ENCODE measurements at places on chromosomes 3 and 15. TPM values are rescaled to one million over a fixed set of nuclear protein-coding genes. Genes with fewer than 3 reads are reported as not detected.

CD276 gene
- total RNA-seq, result 151 TPM

GRCh38 chr3:58874795-58875194 is 175.0 kb downstream of the CFAP20DC start:
- peak; percentile 48 for DNase-seq

DNA sequence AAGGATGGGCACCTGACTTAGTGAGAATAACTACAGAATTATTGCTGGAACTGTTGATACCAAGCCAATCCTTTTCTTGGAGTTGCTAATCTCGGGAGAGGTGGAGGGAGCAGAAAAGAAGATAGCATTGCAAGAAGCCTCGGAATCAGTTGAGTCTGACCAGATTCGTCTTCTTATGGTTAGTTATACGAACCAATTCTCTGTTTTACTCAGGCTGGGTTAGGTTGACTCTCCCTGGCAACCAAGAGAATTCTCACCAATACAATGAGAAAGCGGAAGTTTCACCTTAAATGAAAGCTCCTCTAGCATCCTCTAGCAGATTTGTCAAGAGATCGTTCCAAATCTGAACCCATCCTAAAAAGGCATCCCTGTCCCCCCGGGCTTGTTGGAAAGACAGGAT is 43.5 kb upstream of the UBE2E1 start:
- DNase-seq, result no peak

GRCh38 chr3:63067999-63068645 is 192.9 kb upstream of the CADPS start:
- DNase-seq, result peak; percentile 1

- DNase-seq, result no peak
These were observed 18.5 kb downstream of the TNK2 start for GRCh38 chr3:195889870-195890295.

CCDC39 gene
- total RNA-seq, result not detected

ARRDC4 gene
- total RNA-seq, result 18.3 TPM

- no peak for DNase-seq
These were observed 1124.2 kb downstream of the NAALADL2 start for GRCh38 chr3:175983379-175983778.

GRCh38 chr15:70264014-70264582 is 166.4 kb upstream of the TLE3 start:
- DNase-seq, result no peak

GRCh38 chr15:99486371-99487336 is 79.1 kb upstream of the MEF2A start:
- DNase-seq, result no peak

DNA sequence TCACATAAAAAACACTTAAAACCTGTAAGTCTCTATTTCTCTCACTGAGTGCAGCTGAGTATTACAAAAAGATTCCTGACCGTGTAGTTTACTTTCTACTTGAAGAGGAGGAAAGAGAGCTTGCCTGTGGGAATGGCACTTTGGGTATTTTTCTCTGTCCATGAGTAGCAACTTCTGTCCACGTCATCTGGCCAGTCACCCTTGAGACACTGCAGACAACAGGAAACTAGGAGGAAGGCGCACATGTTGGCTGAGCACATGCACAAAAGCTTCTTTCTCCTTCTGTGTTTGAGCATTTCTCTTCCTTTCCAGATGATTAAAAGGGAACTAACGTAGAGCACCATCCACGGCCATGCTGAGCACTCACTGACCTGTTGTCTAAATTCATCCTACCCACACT is 19.7 kb downstream of the STARD5 start:
- no peak for DNase-seq

DNA sequence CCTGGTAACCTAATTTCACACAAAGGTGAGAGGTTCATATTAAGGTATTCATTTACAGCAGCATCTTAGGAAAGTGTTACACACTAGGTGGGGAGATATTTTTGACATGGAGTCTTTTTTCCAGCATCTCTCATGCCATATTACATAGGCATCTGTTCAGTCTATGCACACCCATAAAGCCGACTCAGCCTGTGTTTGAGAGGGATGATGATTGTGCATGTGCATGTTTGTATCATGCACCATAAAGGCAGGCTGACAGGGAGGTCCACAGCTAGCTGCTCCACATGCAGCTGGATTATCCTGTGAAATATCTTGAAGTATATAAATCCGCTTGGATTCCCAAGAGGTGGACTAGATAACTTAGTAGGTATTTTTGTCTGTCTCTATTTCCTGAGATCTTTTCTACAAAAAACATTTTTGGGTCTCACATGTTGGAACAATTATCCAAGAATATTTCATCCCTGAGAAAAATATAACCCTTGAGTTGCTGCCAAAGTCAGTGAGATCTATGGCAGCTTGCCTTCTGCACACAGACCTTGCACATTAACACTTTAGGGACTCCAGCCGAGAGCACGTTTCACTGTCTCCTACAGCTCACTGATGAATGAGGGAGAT is 288.4 kb upstream of the DPH6 start:
- DNase-seq, result no peak

DNA sequence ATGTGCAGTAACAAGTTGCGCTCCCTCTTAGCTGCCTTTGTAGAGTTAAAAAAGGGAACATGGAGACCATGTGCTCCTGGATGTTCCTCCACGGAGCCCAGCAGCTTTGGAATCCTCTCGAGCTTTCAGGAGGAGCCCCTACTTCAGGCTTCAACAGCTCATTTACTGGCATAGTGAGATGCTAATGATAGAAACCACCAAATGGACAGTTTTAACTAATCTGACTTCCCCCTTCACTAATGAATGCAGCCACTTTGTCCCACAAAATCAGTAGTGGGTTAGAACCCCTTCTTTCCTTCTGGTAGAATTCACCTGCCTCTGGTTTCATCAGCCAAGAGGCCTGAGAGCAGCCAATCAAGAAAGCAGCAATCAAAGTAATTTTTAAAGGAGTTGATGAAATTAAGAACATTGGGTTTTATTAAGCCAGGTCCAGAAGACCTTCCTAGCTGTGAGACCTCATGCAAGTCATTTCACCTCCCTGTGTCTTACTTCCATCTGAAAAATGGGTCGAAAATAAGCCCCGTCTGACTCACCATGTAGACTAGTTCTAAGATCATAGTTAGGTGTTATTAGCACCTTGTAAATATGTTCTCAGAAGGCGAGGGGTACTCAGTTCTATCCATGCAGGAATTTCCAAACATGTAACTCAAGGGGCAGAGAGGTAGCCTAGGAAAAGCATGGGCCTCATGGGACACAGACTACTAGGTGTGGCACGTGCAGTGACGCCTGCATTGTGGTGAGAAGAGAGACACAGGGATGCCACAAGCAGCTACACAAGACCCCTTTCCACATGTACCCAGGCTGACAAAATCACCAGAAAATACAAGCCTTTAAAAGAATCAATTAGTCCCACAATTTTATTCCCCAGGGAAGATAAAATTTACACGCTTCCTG is 179.7 kb upstream of the LPP start:
- DNase-seq, result no peak

GRCh38 chr15:69421498-69421897 is 7.3 kb downstream of the KIF23 start:
- DNase-seq, result no peak

GRCh38 chr15:29518442-29518841 is 248.8 kb upstream of the NSMCE3 start:
- DNase-seq, result peak; percentile 42

GRCh38 chr15:67127331-67127664 is 61.9 kb downstream of the SMAD3 start:
- no peak for DNase-seq

TNNC1 gene
- total RNA-seq, result 0.51 TPM

GRCh38 chr15:100131321-100132224 is 210.2 kb downstream of the ADAMTS17 start:
- no peak for DNase-seq

DNA sequence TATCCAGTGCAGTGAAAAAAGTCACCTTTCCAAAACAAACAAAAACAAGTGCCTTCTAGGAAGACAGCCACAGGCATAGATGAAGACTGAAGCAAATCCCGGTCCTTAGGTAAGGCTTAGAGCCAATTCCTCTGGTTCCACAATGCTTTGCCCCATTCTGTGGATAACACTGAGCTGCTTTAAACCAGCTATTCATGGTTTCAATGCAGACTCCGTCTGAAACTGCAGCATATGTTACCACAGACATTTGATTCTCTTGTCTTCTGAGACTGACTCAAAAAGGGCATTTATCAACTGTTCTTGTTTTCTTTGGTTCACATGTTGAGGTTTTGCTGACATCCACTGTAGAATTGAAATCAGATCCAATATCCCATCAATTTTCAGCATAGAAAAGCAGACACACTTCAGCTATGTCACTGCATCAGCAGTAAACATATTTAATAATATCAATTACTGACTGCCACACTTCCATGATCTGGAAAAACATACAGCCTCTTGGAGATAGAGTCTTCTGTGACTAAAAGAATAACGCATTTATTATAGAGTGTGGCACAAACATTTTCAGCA is 659.3 kb downstream of the ROBO2 start:
- no peak for DNase-seq

OSTN gene
- not detected for total RNA-seq

DNA sequence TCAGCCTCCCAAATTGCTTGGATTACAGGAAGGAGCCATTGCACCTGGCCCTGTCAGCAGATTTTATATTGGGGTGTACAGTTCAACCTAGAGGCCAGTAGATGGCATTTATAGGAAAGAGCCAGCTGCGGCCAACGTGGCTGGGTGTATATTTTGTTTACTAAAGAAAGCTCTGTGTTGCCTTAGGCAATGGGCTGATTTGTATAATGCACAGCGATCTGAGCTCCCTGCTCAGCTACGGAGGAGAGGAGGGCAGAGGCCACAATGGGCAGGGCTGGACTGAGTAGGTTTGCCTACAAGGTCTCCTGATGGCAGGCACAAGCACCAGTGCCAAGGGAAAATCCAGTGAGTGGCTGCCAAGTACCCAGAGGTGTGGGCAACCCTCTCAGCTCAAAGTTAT is 282.4 kb downstream of the ARPP21 start:
- no peak for DNase-seq

LCTL gene
- 0.23 TPM for total RNA-seq

- DNase-seq, result no peak
These were observed 283.3 kb downstream of the KLF13 start for GRCh38 chr15:31609906-31610305.

- DNase-seq, result no peak
These were observed 73.1 kb downstream of the OXSM start for GRCh38 chr3:25863011-25863415.

MGLL gene
- 82.2 TPM for total RNA-seq

- no peak for DNase-seq
These were observed at the start of gene TRAT1 for GRCh38 chr3:108822123-108822897. TRAT1 (plus strand) TSS chr3:108822786; CDS start chr3:108822928, 142 bp downstream.

DNA sequence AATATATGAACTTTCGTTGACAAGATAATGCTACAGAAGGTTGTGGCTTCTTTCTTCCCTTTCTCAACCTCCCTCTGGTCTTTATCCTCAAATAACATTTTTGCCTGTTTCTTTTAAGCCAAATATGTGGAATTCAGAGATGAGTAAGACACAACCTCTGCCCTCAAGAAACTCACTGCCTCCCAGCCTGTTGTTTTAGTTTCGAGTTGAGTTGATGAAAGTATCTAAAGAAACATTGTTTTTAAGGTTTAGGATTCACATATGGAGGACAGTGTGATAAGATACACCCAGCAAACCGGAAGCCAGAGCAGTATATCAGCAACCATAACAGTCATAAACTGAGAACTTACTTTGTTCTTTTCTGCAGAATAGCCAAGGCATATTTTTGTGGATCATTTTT is 218.6 kb downstream of the THSD4 start:
- no peak for DNase-seq

DNA sequence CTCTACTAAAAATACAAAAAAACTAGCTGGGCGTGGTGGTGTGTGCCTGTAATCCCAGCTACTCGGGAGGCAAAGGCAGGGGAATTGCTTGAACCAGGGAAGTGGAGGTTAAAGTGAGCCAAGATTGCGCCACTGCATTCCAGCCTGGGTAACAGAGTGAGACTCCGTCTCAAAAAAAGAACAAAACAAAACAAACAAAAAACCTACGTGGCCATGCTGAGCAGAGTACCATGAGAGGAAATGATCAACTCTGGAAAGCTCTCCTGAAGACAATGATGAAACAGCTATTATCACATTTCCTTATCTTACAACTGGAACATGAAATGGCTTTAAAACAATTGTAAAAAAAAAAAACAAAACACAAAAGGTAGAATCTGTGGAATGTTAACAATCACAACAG is 75.2 kb downstream of the CHSY1 start:
- no peak for DNase-seq

DNA sequence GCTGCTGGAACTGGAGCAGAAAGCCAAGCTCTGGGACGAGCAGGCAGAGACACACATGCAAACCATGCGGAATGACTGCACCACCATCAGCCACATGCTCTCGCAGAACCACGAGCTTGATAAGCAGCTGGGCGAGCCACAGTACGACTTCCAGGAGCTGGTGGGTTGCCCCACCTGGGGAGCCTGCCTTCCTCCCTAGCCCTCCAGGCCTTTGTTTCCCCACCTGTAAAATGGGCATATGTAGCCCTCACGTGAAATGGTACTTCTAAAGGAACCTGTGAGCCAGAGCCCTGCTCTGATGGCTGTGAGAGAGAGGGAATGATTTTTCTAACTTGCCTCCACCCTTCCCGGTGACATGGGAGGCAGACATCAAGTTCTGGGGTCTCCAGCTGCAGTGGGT is 44.6 kb upstream of the GOLGA6B start:
- no peak for DNase-seq

- DNase-seq, result no peak
These were observed 74.6 kb downstream of the CCK start for GRCh38 chr3:42191443-42191747.

DNA sequence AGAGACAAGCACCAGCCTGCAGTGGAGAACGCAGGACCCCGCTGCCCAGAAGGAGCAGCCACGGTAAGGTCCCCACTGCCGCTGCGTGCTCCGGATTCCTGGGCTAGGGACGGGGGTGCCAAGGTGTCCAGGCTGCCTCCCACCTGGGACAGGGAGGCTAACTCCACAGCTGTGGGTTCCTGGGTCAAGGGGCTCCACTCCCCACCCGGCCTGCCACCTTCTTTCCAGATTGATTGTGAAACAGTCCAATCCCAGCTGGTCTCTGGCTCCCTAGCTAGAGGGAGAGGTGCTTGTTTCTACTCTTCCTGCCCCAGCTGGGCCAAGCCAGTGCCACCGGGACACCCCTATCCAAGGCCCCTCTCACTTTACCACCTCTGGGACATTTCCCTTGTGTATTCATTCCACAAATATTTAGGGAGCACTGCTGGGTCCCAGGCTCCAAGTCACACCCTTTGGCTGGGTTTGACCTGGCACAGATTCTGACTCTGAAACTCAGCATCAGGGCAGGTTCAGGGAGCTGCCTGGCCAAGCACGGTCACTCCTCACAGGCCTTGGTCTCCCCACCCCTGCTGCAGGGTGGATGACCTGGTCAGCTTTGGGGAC is 1.9 kb downstream of the PAK6 start:
- DNase-seq, result no peak

SLC12A8 gene
- total RNA-seq, result 17.9 TPM

WDR93 gene
- total RNA-seq, result not detected

DNA sequence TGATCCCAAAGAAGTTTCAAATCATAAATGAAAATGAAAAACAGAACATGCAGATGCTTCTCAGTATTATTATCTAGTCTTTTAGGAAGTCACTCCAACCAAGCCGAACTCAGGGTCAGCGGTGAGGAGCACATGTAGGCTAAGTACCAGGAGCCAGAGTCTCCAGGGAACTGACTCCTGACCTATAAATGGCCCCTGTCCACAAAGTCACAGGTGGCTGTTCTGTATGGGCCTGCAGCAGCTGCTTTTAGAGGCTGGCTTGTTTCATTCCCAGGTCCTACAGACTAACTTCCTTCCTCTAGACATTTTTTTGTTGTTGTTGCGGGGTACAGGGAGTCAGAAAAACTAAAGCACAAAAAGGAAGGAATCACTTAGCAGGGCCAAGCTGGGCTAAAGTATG is 54.6 kb downstream of the DAPK2 start:
- no peak for DNase-seq

- DNase-seq, result peak; percentile 31
These were observed 194.2 kb downstream of the EBLN2 start for GRCh38 chr3:73255609-73256029.

SEMA4B gene
- 75.6 TPM for total RNA-seq

All from epithelial cell of proximal tubule (primary cell).